ENCODE measurements at places on chromosomes 2 and 18.

DNA sequence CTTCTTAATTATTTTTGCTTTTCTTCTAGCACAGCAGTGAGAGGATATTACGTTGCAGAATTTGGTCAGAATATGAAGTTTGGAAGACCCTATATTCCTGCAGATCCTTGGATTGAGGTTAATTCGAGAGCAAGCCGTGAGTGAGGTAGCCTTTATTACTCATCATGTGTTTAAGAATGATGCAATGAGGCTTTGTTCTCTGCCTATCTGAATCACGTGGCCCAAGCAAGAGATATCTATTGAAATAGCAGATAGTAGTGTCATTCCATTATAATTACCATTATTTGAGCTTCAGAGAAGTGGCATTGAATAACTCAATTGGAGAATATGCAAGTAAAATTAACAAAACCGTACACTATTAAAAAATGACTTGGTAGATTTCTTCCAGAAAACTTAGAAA lies 641.1 kb downstream of the TMEM182 start:
- no peak for DNase-seq

DNA sequence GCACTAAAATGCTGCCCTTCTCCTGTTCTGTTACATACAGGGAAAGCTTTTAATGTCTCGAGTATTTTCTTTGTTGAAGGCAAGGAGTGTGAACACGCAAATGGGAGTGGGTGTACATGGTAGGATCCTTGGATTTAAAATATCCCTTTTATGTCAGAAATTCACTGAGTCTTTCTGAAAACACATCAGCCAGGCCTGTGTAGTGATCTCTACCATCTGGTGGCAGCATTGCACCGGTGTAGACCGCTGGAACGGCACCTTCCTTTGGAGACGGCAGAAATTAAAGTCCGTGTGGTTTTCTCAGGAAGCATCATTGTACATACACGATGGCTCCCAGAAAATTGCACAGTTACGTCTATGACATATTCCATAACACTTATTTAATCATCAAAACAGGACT lies 515.8 kb downstream of the GALR1 start:
- DNase-seq, result no peak

DNA sequence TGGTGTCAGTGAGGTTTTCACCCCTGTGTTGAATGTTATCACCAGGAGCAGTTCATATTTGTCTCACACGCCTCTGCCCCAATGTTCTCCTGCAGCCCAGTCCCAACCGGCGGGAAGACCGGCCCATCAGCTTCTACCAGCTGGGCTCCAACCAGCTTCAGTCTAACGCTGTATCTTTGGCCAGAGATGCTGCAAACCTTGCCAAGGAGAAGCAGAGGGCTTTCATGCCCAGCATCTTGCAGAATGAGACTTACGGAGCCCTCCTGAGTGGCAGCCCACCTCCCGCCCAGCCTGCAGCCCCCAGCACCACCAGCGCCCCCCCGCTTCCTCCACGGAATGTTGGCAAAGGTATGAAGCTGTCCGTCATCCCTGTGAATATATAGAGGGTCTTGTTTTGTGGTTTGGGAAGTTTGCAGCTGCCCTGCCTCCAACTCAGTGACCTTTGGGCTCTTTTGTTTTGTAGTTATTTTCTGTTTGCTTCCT lies 35.1 kb downstream of the ITGB1BP1 start:
- DNase-seq, result no peak

DNA sequence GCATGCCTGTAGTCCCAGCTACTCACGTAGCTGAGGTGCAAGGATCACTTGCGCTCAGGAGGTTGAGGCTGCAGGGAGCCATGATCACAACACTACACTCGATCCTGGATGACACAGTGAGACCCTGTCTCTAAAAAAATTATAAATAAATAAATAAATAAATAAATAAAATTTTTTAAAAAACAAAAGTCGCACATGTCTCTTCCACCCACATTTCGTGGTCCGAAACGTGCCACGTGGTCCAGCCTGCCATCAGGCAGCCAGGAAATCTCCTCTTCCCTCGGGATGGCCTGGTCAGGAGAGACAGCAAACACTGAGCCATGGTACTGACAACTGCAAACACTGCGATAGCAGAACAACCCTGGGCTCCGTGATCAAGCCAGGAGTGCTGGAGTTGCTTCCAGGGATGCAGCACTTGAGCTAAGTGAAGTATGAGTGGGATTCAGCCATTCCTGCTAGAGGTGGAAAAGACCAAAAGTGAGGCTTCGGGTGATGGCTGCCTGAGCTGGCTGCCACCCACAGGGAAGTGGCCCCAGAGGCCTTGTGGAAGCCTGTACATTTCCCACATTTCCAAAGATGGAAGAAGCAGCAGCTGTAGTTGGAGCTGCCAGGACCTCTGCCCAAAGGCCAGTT lies 193.1 kb downstream of the SMAD2 start:
- no peak for DNase-seq

GRCh38 chr2:27893006-27893405 lies 2.5 kb downstream of the BABAM2 start:
- DNase-seq, result peak; percentile 54

GRCh38 chr18:78521136-78521535 lies 458.5 kb upstream of the SALL3 start:
- DNase-seq, result no peak

DNA sequence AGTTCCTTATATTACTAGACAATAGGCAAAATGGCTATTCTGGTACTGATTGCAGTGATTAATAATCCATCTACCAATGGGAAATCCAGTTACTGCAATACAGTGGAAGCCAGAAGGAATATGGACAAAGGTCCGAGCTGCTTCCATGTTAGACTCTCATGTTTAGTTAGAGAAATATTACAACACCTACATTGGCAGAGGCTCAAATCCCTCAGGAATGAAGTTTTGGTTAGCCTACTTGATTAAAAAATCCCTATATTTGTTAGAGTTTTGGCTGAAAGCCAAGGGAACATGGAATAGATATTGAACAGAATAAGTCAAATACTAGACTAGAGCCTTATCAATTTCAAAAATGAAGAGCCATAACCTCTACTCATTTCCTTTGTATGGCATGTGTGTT lies 48.5 kb downstream of the ARL6IP6 start:
- DNase-seq, result no peak

- no peak for DNase-seq
Measured at GRCh38 chr18:11497585-11497984, 111.8 kb upstream of the SLC35G4 start.

DNA sequence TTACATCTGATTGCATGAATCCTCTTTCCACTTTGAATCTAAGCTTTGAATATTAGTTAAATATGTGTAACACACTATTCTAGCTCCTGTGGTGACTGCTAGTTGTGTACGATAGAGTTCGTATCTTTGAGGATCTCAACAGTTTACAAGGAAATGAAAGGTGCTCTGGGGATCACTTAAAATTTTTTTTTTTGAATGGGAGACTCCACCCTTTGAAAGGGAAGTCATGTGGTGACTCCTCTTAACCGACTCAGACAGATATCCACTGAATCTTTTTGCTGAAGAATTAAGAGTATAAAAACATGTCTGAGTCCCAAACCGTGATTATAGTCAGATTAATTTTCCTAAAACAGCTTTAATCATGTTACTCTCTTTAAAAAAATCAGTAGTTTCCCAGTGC lies 4.0 kb downstream of the CLIP4 start:
- DNase-seq, result peak; percentile 28

DNA sequence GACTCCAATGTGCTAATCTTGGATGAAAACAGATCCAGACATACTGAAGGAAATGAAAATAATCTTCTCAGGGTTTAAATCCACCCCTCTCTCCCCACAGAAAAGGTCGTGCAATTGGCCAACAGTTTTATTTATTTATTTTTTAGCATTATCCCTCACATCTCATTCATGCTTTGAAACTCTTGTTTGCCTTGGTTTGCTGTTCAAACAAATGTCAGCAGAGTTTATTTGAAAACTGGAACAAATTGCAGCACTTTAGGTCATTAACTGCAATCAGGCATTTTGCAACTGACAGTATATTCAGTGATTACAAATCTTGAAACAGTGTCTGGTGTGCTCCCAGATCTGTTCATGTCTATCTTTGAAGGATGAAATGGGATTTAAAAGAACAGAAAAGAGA lies 220.6 kb downstream of the SLC4A10 start:
- DNase-seq, result no peak

GRCh38 chr2:217451666-217452065 lies 551.1 kb downstream of the TNS1 start:
- DNase-seq, result no peak

DNA sequence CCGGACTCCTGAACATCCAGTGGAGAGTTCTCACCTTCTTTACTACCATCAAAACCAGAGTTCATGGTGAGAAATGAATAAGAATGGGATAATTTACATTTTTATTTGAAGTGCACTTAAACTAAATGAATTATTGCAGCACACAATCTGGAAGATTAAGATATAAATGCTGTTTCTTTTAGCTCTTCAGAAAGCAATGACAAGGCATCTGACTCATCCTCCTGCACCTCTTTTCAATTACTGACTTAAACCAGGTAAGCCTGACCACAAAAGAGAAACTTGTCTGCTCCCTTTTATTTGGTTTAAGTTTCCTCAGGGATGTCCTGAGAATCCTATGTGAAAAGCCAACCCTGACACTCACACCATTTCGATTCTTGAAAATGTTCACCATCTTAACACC lies 720 bp upstream of the DSC2 start:
- no peak for DNase-seq

DNA sequence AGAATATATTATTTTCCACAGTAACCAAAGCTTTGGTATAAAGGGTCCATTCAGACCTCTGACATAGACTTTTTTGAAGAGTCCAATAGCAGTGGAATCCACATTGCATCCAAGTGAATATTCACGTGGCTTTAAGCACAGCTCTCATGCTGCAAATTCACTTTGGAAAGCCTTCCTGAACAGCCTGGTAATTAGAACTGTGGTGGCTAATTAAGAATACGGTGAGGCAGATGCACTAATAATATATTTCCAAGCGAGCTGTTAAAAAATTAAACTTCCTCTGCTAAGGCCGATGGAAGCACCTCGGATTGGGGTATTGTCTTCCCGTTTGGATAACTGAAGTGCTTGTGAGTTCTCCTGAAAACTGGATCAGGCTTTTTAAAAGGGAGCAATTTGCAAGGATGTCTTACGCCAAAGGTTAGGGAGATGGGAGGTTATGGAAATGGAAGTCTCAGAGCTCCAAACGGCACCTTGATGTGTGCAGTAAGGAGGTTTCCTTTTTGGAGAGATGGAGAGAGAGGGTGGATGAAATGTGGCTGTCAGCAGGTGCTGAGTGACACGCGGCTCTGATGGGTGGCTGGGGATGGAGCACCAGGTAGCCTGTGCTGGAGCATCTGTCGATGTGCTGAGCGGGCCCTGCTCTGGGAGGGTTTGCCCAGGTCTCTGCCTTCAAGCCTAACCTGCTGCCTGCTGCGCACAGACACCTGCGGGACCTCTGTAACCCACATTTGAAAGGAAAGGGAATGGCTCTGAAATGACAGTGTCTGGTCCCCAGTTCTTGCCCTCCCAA lies 37.5 kb downstream of the CABLES1 start:
- DNase-seq, result no peak

DNA sequence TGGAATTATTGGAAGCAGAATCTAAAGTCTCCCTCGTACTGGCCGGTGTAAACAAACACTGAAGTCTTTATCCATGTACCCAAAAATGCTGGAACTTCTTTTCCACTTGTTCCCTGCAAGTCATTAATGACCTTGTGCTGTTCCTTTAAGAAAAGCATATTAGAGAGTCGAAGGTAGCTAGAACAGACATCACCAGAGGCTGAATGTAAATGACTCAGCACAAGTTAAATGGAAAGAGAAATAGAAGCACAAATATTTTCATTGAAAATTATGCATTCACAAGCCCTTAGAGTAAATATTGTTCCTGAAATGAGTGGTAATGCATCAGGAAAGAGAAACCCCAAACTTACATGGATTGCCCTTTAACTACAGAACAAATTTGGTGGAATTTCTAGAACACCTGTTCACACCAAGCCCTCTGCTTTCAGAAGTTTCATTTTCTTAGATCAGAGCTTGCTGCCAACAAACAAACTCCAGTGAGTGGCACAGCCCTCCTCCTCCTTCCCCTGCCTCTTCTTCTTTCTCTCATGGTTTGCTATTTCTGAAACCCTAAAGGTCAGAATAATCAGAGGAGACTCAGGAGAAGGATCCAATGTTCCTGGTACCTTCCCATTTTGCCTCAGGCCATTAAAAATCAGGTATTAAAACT lies 264.3 kb downstream of the TXNL1 start:
- no peak for DNase-seq

DNA sequence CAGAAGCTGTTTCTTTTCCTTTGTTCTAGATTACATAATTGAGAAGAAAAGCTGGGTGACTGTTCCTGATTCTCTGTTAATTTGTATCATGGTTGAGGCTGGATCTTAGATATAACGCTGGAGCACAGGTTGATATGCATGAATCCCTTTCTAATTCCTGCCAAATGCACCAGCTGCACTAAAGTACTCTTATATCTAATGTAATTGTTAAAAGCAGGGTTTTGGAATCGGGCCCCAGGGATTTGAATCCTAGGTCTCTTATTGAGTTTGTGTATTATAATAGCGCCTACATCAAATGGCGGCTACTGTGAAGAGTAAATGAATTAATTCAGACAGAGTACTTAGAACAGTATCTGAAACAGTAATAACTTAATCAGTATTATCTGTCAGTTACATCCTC lies 80.4 kb downstream of the MC4R start:
- DNase-seq, result no peak

GRCh38 chr2:27730980-27731691 lies 40.4 kb upstream of the MRPL33 start:
- DNase-seq, result no peak

GRCh38 chr2:236256366-236256985 lies 7.7 kb downstream of the ASB18 start:
- DNase-seq, result no peak

GRCh38 chr2:113776949-113777348 lies 20.5 kb upstream of the SLC35F5 start:
- no peak for DNase-seq

DNA sequence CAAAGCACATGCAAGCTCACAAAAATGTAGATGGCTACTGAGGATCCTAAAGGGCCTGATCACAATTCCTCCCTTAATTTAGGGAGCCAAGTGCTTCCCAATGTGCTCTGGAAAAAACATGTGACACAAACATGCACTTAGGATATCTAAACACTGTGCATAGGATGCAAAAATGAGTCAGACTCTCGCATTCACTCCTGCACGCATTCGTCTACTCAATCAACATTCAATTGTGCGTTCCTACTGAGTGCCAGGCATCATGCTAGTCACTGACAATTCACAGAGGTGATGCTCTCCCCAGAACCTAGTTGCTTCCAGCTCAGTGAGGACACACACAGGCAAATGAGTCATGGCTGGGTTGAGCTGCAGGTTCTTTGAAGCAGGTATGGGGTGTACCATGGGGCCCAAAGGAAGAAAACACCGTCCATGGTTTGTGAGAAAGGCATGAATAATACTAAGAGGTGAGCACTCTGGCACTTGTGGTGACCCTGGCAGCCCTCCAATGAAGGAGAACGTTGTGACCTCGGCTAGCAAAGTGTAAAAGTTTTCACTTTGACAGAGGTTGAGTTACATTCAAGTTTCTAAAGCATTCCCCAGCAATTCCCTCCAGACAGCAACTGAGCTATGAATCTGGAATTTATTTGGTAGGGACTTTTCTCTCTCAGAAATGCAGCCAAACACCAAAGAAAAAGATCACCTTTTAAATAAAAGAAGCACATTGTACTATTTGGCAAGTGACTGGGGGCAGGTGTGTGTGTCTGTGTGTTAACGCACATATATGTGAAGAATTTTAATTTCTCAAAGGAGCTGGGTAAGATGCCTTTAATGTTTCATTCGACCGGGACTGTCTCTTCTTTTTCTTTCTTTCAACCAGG lies 173.3 kb downstream of the ALPK2 start:
- no peak for DNase-seq

All from CD4-positive, alpha-beta T cell treated with Interleukin-17A for 1 hour (primary cell).